ENCODE measurements at places on chromosomes 7 and 10.
A peak's percentile ranks its signal among the peaks of the same experiment; 100 is the strongest.

- no peak for DNase-seq
These were observed 150.4 kb upstream of the PRPS1L1 start for GRCh38 chr7:18177815-18178660.

- DNase-seq, result peak; percentile 76
These were observed 235.1 kb upstream of the CELF2 start for GRCh38 chr10:10782603-10783002.

- DNase-seq, result no peak
These were observed 109.2 kb upstream of the PRR15 start for GRCh38 chr7:29454464-29454863.

GRCh38 chr10:26046073-26046700 is 112.2 kb downstream of the MYO3A start:
- DNase-seq, result no peak

DNA sequence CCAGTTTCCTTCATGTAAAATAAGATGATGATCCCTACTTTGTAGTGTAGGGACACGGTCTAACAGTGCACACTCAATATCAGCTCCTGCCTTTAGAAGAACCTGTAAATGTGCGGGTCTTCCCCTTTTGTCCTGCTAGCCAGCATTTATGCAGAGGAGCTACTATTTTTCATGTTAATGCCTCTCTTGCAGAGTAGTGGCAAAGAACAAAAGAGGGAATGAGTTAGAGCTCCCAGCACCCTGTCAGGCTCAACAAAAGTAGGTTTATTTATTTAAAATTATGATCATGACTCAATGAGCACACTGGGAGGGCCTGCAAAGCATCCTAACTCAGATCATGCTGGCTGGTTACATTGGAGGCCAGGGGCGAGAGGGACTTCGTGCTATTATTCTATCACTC is 414.5 kb upstream of the COBL start:
- DNase-seq, result no peak

DNA sequence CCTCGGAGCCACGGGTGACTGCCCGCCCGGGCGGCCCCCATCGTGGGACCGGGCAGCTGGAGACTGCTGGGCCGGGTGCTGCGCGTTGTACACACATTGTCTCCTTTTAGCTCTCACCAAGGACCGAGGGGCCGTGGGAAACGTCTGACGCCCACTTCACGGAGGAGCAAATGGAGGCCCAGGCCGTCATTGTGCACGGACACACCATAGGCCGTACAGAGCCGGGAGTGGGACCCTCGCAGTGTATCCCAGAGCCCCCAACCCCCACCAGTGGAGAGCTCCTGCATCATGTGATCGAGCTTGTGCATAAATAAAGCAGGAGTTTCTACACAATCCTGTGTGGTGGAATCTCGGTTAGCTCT is 722 bp downstream of the DENND10 start:
- DNase-seq, result no peak

GRCh38 chr10:30980951-30981616 is 50.6 kb downstream of the ZNF438 start:
- no peak for DNase-seq

GRCh38 chr7:50121286-50121685 is 28.2 kb upstream of the ZPBP start:
- no peak for DNase-seq

- no peak for DNase-seq
These were observed 519 bp downstream of the PITRM1 start for GRCh38 chr10:3172081-3172445.

DNA sequence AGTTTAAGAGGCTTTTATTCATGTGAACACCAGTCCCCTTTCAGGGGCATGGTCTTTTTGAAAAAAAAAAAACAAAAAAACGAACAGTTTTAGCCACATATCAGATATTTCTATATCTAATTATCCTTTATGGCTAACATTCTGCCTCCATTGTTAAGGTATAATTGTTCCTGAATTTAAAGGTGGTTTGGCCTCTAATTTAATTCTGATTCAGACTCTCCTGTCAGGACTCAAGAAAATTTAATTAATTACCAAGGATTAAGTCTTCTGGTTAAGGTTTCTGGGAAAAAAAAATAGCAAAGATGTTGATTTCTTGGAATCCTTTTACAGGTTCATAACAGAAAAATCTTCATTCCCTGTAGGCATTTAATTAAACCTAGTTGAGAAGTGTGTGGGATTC is 27.4 kb downstream of the COL1A2 start:
- no peak for DNase-seq

GRCh38 chr7:140383954-140384713 is 14.2 kb downstream of the SLC37A3 start:
- DNase-seq, result no peak

- no peak for DNase-seq
These were observed 10.4 kb downstream of the ZNF365 start for GRCh38 chr10:62384447-62385081.

DNA sequence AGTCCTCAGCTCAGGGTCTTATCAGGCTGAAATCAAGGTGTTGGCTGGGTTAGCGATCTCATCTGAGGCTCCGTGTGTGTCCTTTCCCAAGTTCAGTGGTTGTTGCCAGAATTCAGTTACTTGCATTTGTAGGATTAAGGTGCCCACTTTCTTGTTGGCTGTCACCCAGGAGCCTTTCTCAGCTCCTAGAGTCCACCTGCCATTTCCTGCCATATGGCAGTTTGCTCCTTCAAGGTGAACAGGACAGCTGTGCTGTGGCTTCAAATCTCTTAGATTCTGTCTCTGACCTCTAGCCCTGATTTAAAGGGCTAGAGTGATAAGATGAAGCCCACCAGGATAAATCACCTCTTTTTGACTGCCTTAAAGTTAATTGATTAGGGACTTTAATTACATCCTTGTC is 1.0 kb upstream of the HIF1AN start:
- no peak for DNase-seq

GRCh38 chr10:26528715-26529393 is 90.7 kb downstream of the APBB1IP start:
- no peak for DNase-seq

DNA sequence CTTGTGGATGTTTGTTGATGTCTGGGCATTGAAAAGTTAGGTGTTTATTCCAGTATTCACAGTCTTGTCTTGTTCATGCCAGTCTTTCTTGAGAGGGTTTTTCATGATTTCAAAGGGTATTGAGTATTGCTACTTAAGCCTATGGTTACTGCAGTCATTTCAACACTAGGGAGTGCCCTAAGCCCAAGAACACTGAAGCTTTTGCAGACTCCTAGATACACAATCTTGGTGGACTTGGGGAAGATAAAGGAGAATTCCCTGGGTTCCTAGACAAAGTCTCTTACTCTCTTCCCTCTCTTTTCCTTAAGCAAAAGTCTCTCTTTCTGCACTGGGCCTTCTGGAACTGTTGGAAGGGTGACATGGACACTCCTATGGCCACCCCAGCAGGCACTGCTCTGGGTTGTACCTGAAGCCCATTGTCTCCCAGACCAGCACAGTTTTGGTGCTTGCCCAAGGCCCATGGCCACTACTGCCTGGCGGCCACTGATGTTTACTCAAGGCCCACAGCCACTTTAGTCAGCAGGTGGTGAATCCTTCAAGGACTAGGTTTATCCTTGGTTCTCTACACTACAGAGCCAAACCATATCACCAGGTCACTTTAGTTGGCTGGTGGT is 24.9 kb downstream of the SAMD9 start:
- DNase-seq, result no peak

DNA sequence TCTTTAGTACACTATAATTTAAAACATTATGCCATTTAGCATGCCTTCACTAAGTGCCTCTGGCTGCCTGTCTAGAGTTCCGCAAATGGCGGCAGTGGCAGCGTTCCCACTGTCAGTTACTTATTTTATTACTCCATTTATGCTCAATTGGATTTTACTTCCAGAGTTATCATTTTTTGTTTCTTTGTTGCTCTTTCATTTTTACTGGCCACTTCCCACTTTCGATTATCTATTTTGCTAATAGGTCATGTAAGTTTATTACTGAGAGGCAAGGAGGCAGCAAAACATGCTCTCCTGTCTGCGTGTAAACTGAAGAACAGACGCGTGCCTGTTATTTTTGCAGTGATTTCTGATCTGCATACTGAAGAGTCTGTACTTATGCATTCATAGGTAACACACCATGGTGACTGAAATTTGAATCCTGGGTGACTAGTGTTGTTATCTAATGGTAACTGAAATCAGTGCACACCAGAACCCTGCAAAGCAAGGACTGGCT is 23.1 kb downstream of the KDM7A start:
- DNase-seq, result no peak

- no peak for DNase-seq
These were observed 164.2 kb upstream of the ITGB1 start for GRCh38 chr10:33122014-33122809.

GRCh38 chr7:70696201-70696754 is 435.7 kb upstream of the GALNT17 start:
- DNase-seq, result no peak

- DNase-seq, result no peak
These were observed 651 bp upstream of the ARPC1A start for GRCh38 chr7:99325001-99325493.

- DNase-seq, result peak; percentile 14
These were observed 92.6 kb upstream of the RAB11FIP2 start for GRCh38 chr10:118139321-118139720.

GRCh38 chr7:70620333-70621055 is 511.4 kb upstream of the GALNT17 start:
- no peak for DNase-seq

- no peak for DNase-seq
These were observed 557 bp downstream of the CYTH3 start for GRCh38 chr7:6271694-6272440.

DNA sequence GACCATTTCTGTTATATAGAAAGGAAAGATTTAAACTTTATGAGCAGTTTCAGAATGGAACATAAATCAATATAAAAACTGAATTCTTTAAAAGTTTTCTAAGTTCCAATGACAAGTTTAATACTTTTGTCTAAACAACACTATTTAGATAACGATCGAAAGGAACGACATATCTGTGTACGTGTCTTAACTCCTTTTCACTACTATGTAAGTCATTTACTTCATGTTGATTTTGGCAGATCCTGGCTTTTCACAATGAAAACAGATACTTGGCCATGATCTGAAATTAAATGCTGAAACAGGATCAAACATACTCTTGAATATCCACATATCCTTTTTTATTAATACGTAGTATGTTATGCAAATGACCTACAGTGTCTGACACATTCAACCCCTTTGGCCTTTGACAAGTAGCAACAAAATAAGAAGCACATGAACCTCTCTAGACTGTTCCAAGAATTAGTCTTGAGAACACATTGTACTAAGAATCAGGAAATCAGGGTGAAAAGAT is 41.9 kb downstream of the RNLS start:
- no peak for DNase-seq

GRCh38 chr10:50417886-50418830 is 166.8 kb upstream of the ASAH2 start:
- DNase-seq, result peak; percentile 58

DNA sequence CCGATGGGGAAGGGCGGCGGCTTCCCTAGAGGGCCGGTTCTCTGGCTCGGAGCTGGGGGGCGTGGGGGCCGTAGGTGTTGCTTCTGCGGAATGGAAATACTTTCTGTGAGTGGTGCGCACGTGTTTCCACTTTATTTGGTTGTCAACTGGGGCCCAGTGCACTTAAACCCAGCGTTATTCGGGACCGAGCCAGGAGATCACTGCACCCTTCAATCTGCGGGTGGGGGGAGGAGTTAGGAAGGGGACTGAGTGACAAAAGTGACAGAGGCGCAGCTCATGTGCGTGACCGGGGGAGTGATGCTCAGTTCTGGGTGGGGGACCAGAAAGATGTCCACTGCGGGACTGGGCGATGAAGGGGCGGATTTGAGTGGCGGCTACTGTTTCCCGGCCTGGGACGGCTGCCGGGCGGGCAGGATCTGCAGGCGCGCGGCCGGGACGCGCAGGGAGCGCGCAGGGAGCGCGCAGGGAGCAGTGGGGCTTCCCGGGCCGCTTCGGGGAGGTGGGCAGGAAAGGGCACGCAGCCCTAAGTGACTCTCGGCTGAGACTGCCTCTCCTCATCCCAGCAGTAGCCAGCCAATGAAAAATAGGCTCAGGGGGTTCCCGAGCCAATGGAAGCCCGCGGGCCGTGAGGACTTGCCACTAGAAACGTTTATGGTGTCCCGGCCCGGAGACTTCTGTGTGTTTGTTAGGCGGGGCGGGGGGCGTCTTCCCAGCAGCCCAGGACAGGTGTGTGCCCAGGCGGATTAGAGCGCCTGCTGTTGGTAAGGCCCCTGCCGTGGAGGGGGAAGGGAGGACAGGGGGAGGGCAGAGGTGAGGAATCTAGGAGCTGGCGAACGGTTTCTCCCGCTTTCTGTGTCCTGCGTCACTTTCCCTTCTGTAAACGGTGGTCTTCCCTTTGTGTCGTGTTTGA is 54.3 kb upstream of the KDM7A start:
- no peak for DNase-seq

DNA sequence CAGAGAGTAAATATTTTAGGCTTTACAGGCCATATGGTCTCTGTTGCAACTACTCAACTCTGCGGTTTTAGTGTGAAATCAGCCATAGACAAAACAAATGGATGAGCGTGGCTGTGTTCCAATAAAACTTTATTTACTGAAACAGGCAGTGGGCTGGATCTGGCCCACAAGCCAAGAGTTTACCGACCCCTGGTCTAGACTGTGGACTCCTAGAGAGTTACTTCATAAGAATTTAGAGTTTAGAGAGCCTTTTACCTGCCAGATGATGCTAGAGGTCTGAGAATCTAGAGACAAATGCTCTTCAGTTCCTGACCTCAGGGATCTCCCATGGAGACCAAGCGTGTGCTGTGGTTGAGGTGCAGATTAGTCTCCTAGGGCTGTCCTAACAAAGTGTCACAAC is 174.8 kb downstream of the PTEN start:
- no peak for DNase-seq

- no peak for DNase-seq
These were observed 65.3 kb downstream of the CUZD1 start for GRCh38 chr10:122780391-122780790.

DNA sequence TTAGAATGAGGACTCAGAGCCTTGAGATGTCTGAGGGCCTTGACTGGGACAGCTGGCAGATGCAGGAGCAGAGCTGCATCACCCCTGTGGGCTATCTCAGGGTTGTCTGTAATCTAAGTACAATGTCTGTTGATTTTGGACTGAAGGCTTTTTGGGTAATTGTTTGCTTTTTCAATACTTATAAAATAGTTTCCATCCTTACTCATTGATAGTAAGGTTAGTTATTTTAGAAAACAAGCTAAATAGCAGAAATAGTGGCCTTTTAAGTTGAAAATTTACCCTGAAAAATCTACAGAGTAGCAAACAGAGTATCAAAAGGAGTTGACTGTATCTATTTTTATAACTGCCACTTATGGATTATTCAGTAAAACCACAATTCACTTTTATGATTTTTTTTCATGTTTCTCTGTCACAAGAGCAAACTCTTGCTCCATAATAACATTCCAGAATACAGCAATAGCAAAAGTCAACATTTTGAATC is 179.7 kb downstream of the CFTR start:
- no peak for DNase-seq

- DNase-seq, result no peak
These were observed 60.0 kb downstream of the VSTM4 start for GRCh38 chr10:49055221-49055849.

- DNase-seq, result no peak
These were observed 28.4 kb downstream of the DNAJC9 start for GRCh38 chr10:73218431-73219191.

DNA sequence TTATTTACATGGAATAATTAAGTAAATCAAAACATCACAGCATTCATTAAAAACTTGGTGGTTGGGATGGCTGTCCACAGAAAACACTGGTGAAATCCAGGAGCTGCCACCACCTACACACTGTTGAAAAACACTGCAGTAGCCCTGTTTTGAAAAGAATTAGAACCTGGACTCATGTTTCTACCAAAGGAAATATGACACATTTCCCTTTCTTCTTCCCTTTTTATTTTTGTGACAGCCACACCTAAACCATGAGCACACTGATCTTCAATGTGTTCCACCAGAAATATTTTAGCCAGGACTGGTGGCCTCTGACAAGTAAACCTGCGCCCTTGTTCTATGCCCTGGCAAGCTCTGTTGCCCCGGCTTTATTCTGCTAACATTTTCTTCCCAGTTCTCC is 3.3 kb downstream of the TMEM140 start:
- no peak for DNase-seq
